ENCODE measurements at places on chromosomes 4 and X.

GRCh38 chr4:676871-677235 lies 2.5 kb downstream of the MYL5 start:
- no peak for DNase-seq

DNA sequence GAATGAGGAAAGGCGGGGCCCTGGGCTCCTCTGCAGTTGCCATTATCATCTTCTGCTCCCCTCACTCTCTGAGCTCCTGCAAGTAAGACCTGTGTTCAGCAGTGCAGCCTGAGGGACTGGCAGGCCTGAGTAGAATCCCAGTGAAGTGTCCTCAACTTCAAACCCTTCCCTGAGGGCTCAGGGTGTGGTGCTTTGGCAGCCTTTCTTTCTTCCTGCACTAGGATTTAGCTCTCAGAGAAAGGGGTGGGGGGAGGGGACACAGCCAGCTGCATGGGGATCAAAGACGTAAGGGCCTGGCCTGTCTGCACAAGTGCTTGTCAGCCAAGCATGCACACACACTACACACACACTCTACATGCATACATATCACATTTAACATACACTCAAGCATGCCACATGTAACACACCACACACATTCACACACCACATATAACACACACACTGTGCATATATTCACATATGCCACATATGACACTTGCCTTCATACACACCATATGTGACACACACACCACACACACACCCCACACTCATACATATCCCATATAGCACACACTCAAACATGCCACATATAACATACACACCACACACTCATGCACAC lies 223.4 kb upstream of the RPL34 start:
- no peak for DNase-seq

- no peak for DNase-seq
Observed at GRCh38 chrX:13263560-13264251, 56.1 kb downstream of the ATXN3L start.

- no peak for DNase-seq
Observed at GRCh38 chr4:5249727-5250126, 198.4 kb downstream of the STK32B start.

- DNase-seq = no peak
Observed at GRCh38 chr4:56910172-56910967, 2.7 kb downstream of the REST start.

GRCh38 chr4:85508654-85509053 lies 33.7 kb downstream of the ARHGAP24 start:
- no peak for DNase-seq

- no peak for DNase-seq
Observed at GRCh38 chr4:160159457-160159856, 1056.6 kb downstream of the RAPGEF2 start.

- DNase-seq = no peak
Observed at GRCh38 chr4:33316033-33316432, 2595.9 kb downstream of the PCDH7 start.

DNA sequence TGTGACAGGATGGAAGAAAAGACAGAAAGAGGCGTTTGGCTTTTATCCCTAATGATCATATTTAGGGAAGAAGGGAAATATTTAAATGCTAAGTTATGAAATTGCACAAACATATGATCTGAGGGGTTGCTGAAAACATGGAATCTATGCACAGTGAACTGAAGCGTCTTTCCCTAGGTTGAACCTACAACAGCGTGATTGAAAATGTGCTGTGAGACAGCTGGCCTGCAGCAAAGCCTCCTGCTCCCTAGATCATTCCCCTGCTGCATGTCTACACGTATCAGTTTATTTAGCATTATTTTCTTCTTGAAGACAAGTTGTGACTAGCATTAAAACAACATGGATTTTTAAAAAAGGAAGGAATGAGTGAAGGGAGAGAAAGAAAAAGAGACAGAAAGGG lies 272.5 kb upstream of the TRAM1L1 start:
- DNase-seq = no peak

DNA sequence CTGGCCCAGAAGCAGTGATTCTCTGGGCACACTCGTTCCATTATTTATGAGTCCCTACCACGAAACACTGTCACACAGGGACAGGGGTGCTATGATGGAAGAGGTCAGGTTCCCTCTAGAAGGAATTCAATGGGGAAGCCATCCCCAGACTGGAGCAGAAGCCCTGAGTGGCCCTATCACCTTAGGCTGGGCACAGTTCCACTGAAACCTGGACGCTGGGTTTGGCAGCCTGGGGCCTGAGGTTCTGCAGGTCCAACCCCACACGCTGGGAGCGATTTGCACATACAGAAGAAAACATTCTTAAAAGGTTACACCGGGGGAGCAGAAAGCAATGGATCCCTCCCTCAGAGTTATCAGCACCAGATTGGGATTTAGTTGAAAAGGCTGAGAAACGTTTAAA lies 63.3 kb downstream of the PHKA2 start:
- DNase-seq = no peak

- DNase-seq = no peak
Observed at GRCh38 chrX:11789809-11790208, 31.8 kb downstream of the MSL3 start.

DNA sequence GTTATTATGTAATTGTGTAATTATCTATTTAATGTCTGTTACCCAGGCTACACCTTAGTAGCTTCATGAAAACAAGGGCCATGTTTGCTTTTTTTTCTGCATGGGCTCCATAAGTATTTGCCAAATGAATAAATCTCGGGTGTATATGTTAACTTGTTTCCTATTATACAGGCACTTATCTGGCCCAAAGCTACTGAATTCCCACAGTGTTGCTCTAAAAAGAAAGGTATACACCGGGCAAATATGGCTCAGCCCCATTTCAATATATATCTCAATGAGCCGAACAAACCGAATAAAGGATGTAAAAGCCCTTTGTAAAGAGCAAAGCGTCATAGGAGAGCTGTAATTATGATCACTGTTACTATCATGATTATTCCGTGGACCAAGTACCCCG lies 767 bp downstream of the PAQR3 start:
- DNase-seq = no peak

GRCh38 chrX:47991263-47992094 lies 12.3 kb downstream of the ZNF182 start:
- peak; percentile 13 for DNase-seq

DNA sequence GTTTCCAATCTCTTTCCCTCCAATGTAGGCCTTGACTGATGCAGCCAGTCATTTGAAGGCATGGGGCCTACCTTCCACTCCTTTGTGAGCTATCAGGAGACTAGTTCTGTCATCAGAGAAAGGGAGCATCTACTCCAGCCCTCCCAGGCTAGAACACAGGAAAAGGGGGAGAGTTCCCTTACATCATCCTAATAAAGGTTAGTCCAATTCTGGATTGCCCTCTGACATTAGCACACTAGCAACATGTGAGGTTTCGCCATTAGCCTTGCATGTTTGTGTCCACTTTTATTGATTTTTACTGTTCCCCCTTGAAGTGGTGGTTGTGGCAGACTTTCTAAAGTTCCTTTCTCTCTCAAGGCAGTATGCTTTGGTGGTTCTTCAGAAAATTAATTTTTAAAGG lies 67.3 kb downstream of the ZFX start:
- no peak for DNase-seq

GRCh38 chr4:184825141-184825895 lies 450 bp downstream of the ACSL1 start:
- peak; percentile 38 for DNase-seq

GRCh38 chrX:139974471-139974870 lies 9.2 kb upstream of the CXorf66 start:
- DNase-seq = no peak

DNA sequence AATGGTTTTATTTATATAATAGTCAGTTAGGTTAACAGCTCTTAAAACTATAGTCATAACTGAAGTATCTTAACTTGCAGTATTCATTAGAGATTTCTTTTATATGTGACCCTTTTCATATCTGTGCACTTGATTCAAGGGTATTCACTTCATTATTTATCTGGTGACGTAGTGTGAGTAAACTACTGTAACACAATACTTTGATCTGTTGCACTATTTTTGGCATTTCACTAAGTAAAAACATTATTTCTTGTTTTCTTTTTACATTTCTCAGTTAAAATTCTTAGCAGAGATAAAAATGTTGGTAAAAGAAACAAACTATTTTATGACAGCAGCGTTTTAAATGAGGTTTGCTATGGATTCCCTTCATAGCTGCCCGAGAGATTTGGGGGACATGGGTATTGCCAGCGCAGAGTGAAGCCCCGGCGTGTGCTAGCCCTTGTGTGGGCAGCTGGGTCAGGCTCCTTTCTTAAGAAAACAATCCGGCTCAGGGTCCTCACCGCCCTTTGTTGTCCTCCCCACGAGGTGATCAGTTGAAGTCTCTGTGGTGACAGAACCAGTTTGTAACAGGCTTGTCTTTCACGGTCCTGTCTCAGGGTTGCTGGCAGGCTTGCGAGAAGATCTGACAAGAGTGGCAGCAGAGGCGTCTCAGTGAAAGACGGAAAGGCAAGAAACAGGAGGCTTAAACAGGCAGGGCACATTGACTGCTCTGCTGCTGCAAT lies 293.4 kb downstream of the BMPR1B start:
- no peak for DNase-seq

DNA sequence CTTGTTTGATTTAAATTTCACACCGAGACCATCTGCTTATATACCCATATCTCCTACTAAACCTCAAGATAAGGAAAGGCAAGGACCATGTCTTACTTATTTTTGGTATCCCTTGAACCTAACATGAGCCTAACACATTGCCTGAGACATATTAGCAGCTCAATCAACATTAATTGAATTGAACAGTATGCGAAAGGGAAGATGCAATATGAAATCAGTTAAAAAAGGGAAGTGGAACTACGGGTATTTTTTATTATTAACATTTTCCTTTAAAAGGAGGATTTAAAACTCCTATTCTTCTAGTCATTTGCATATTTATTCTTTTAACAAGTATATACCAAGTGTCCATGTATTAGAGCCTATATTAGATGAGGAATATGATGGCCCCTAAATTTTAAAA lies 197.0 kb downstream of the CAMK2D start:
- no peak for DNase-seq

DNA sequence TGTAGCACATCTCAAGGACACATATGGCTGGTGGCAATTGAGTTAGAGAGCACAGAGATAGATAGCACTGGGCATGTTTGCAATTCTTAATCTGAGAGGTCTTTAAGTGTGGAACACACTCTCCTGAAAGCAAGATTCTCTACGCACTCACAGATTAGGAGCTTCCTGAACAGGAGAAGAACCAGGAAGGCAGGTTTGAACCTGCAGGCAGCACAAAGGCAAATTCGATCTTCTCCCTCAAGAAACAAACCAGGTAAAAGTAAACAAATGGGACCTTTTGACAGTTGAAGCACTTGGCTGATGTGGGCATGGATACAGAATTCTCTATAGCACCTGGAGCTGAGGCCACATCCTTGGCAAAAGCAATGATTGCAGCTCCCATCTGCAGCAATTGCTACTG lies 24.3 kb downstream of the HS3ST1 start:
- no peak for DNase-seq

GRCh38 chrX:24204331-24204730 lies 54.8 kb downstream of the ZFX start:
- no peak for DNase-seq

GRCh38 chr4:101014417-101014816 lies 332.9 kb downstream of the PPP3CA start:
- DNase-seq = no peak

- DNase-seq = no peak
Observed at GRCh38 chr4:1112821-1113182, 562 bp downstream of the RNF212 start.

GRCh38 chrX:20743046-20743445 lies 476.3 kb upstream of the RPS6KA3 start:
- no peak for DNase-seq

GRCh38 chr4:1283711-1284110 lies 6.0 kb upstream of the MAEA start:
- DNase-seq = no peak

GRCh38 chr4:25509646-25510045 lies 132.6 kb downstream of the ANAPC4 start:
- no peak for DNase-seq

GRCh38 chr4:1773754-1774153 lies 19.3 kb upstream of the FGFR3 start:
- DNase-seq = no peak

- DNase-seq = no peak
Observed at GRCh38 chrX:103061486-103061885, 2.5 kb downstream of the BEX1 start.

- DNase-seq = peak; percentile 78
Observed at GRCh38 chr4:41418444-41418843, 119.5 kb upstream of the LIMCH1 start.

DNA sequence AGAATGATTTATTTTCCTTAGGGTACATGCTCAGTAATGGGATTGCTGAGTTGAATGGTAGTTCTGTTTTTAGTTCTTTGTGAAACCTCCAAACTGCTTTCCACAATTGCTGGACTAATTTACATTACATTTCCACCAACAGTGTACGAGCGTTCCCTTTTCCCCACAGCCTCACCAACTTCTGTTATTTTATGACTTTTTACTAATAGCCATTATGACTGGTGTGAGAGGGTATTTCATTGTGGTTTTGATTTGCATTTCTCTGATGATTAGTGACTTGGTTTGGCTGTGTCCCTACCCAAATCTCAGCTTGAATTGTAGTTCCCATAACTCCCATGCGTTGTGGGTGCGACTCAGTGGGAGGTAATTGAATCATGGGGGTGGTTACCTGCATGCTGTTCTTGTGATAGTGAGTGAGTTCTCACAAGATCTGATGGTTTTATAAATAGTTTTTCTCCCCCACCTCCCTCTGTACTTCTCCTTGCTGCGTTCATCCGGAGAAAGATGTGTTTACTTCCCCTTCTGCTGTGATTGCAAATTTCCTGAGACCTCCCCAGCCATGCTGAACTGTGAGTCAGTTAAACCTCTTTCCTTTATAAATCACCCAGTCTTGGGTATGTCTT lies 95.1 kb downstream of the GBA3 start:
- no peak for DNase-seq

- DNase-seq = no peak
Observed at GRCh38 chr4:181752516-181752915, 490.7 kb upstream of the TENM3 start.

- DNase-seq = no peak
Observed at GRCh38 chr4:183503497-183504063, 1.3 kb upstream of the ING2 start.

- DNase-seq = no peak
Observed at GRCh38 chr4:184462724-184463123, 11.6 kb downstream of the IRF2 start.

- no peak for DNase-seq
Observed at GRCh38 chr4:42642101-42642797, 14.7 kb downstream of the ATP8A1 start.

DNA sequence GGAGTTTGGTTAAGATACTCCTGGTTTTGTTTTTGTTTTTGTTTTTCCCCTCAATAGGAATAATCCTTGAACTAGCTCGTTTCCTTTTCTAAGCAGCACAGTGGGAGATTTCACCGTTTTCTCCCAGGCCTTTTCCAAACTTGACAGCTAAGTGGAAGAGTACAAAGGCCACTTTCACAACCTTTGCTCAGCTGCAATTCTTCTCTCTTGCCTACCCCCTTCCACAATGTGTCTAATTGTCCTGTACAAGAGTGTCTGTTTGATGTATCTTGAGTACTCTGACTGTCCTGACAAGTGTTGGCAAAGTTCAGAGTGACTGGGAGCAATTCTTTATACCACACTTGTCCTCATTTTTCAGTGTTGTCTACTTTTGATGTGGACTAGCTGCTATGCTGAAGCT lies 674.3 kb upstream of the AMOT start:
- DNase-seq = no peak

All from urothelium cell line (cell line).